ENCODE measurements at places on chromosomes 12 and 14. TPM values are rescaled to one million over a fixed set of nuclear protein-coding genes. Genes with fewer than 3 reads are reported as not detected.
A peak's percentile ranks its signal among the peaks of the same experiment; 100 is the strongest.

- no peak for DNase-seq
Measured at GRCh38 chr12:122558745-122559641, 31.9 kb downstream of the KNTC1 start.

GRCh38 chr14:24741871-24742270, 107.9 kb upstream of the GZMB start:
- DNase-seq = no peak

GRCh38 chr14:77531071-77531470, 32.5 kb upstream of the ISM2 start:
- DNase-seq = no peak

DNA sequence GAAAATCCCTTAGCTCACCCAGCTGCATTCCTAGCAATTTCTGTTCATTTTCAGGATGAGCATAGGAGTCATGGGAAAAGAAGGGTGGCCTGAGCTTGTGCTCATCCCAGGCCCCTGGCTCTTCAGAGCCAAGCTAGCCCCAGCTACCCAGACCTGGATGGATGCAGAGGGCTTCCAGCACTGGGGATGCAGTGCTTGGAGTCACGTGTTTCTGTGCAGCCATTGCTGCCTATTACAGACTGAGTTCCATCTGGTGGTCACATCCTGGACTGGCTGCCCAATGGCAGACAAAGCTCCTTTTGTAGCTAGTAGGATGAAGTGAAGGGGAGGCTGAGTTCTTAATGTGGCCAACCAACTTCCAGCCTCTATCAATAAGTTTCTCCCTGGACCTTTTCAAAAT, 54.2 kb upstream of the JDP2 start:
- DNase-seq = no peak

DNA sequence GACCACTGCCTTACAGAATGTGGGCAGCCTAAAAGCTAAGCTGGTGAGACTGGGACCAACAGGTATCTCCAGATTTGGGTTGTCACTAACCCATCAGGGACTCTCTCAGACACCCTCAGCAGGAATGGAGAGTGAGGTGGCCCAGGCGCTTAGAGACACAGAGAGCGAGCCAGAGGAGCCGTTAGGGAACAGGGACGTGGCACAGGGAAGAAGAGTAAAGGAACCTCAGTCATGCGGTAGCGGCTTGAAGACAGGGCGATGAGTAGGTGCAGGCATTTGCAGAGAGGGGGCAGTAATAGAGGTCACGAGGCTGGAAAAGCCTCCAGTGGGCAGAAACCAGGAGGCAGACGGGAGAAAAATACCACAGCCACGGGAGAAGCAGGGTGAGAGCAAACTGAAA, 158.0 kb upstream of the CCND2 start:
- no peak for DNase-seq

GRCh38 chr14:101457301-101457935, 103.9 kb upstream of the DIO3 start:
- DNase-seq = no peak

DNA sequence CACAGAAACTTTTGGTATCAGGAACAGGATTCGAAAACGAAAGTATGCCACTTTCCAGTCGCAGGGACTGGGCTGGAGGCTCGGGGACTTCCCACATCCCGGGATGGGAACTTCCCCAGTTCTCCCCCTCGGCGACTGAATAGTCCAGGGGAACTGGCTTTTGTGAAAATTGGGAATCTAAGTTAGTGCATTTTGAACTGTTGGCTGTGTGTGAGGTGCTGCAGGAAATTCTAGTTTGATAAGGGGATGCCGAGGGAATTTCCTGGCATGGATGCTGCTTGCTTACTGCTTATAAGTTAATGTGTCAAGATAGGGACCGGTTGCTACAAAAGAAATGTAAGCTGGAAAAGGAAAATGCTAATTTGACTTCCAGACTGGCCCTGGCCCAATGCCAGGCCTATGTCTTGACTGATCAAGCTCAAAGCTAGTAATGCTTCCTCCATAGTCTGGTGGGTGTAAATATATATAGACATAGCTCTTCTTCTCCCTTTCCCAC, 73.4 kb upstream of the EIF5 start:
- no peak for DNase-seq

DNA sequence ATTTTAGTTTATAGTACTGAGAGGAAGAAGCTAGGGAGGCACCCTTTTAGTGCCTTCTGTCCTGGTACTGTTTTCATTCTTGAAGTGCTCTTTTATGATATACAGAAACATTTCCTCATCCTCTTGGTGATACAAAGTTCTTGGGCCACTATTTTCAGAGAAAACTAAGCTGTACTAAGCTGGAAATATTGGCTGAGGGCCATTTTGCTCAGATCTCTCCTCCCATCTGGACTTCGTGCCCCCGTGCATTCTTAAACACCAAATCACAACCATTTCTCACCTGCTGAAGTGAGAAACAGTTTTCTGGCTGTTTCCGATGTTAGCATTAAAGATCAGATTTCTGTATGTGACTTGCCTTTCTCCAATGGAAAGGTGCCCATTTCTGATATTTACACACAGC, 158.9 kb downstream of the FBXL14 start:
- no peak for DNase-seq

Gene ASCL1
- not detected for total RNA-seq

- no peak for DNase-seq
Measured at GRCh38 chr12:32917094-32917611, 20.6 kb upstream of the PKP2 start.

- DNase-seq = peak; percentile 62
Measured at GRCh38 chr12:2112401-2112800, 59.6 kb downstream of the CACNA1C start.
